Cortex of kidney (tissue), 1 donor: ENCODE measurements at places on chromosomes 3 and 15.

DNA sequence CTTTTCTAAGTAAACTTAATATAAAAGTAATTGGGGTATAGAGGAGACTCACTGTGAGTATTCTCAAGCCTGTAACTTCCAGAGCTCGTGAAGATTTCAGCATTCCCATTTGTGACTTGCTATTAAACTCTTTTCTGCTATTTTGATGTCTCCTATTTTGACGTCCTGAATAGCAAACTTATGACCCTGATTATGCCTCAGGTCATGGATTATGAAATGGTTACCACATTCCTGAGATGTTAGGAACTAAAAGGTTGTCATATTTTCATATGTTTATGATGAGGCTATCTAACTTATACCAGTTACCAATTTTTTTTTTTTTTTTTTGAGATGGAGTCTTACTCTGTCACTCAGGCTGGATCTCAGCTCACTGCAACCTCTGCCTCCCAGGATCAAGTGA lies 105.5 kb downstream of the ATG7 start:
- DNase-seq: no peak

GRCh38 chr3:110743202-110743601 lies 328.4 kb upstream of the NECTIN3 start:
- no peak for DNase-seq

GRCh38 chr3:183156266-183156665 lies 6.3 kb downstream of the LAMP3 start:
- no peak for DNase-seq

GRCh38 chr3:33313331-33313730 lies 36.1 kb downstream of the FBXL2 start:
- DNase-seq: no peak

DNA sequence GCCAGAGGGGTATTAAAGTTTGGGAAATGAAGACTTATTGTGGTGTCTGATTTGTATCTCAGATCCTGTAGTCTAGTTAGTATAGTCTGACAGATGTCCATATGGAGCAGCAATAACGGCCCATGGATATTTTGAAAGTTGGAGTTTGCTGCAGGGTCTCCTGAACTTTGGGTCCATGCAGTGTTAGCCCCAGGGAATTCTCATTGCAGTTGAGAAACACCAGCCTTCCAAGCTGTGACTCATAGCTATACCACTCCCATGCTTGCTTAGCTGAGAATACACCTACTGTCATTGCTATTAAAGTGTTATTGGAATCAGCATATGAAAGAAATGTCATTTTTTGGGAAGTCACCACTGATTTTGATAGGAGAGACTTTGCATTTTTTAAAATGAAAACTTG lies 29.2 kb downstream of the TMOD2 start:
- no peak for DNase-seq
